Smooth muscle cell of the pulmonary artery (primary cell): ENCODE measurements at places on chromosomes 5 and 9. TPM values are rescaled to one million over a fixed set of nuclear protein-coding genes. Genes with fewer than 3 reads are reported as not detected.

The IGIP gene
- 24.0 and 32.8 TPM in 2 replicates for total RNA-seq

The ADAMTS2 gene
- total RNA-seq, result 32.5 and 155 TPM in 2 replicates

The DAB2IP gene
- 30.8 and 33.3 TPM in 2 replicates for total RNA-seq

The HTR1A gene
- total RNA-seq, result not detected in 2 replicates

The TERT gene
- not detected in 2 replicates for total RNA-seq

The ANKRD34B gene
- not detected in 2 replicates for total RNA-seq

The LCN1 gene
- total RNA-seq, result 0.20 and 0.43 TPM in 2 replicates

The GFPT2 gene
- 12.2 and 23.0 TPM in 2 replicates for total RNA-seq

The CMYA5 gene
- total RNA-seq, result 0.52 and 0.69 TPM in 2 replicates

The ITK gene
- not detected in 2 replicates for total RNA-seq

The ADGRV1 gene
- 0.26 and 0.50 TPM in 2 replicates for total RNA-seq

The NMUR2 gene
- not detected in 2 replicates for total RNA-seq

The TAF11L5 gene
- not detected in 2 replicates for total RNA-seq

The TAF11L10 gene
- total RNA-seq, result not detected in 2 replicates

The PCDHA9 gene
- 0.07 and 0.10 TPM in 2 replicates for total RNA-seq

The LHX3 gene
- total RNA-seq, result not detected in 2 replicates

The CD14 gene
- total RNA-seq, result 4.8 and 5.2 TPM in 2 replicates

The TMEM252 gene
- not detected in 2 replicates for total RNA-seq

The ZNF367 gene
- total RNA-seq, result 2.7 and 3.6 TPM in 2 replicates

The MARVELD2 gene
- total RNA-seq, result 1.6 and 1.7 TPM in 2 replicates

The SLC35A4 gene
- total RNA-seq, result 38.0 and 39.9 TPM in 2 replicates

The APC gene
- total RNA-seq, result 74.2 and 83.9 TPM in 2 replicates

The NEUROG1 gene
- total RNA-seq, result not detected in 2 replicates

The CCDC127 gene
- total RNA-seq, result 8.2 and 9.4 TPM in 2 replicates

The BASP1 gene
- 89.6 and 109 TPM in 2 replicates for total RNA-seq

The SPINK4 gene
- 0.91 TPM in 1 of 2 replicates, not detected in the other for total RNA-seq

The SPATA31D4 gene
- total RNA-seq, result not detected in 2 replicates

The FOXD4L4 gene
- total RNA-seq, result 0.17 and 0.20 TPM in 2 replicates
